ENCODE measurements at places on chromosomes 1 and 21.

GRCh38 chr1:232335261-232335660 is 294.7 kb downstream of the SIPA1L2 start:
- no peak for DNase-seq

DNA sequence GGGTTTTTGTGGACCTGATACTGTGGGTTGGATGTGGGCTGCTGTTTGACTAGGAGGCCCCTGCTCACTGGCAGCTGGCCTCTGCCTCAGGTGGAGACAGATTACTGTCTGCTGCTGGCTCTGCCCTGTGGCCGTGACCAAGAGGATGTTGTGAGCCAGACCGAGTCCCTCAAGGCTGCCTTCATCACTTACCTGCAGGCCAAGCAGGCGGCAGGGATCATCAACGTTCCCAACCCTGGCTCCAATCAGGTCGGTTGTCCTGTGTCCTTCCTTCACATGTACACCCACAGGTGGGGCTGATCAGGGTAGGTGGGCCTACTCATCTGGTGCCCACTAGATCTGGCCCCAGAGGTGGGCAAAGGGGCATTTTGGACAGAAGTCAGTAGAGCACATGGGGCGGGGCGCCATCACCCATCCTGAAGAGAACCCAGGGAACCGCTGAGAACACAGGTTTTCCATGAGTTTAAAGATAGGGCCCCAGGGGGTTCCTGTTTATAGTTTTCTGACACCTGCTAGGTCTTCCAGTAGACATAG is 37.2 kb downstream of the ZBTB17 start:
- no peak for DNase-seq

- no peak for DNase-seq
Observed at GRCh38 chr1:87869567-87869966, 540.9 kb downstream of the LMO4 start.

DNA sequence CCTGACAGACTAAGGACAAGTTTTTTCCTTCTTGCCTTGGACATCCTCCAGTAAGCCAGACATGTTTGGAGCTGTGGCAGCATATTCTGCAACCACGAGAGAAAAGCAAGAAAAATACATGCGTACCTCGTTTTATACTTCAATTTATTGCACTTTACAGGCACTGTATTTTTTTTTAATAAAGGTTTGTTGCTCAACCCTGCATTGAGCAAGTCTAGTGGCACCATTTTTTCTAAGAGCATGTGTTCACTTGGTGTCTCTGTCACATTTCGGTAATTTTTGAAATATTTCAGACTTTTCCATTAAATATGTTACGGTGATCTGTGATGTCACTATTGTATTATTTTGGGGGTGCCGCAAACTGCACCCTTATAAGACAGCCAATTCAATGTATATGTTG is 2.1 kb upstream of the SSX2IP start:
- DNase-seq = no peak

DNA sequence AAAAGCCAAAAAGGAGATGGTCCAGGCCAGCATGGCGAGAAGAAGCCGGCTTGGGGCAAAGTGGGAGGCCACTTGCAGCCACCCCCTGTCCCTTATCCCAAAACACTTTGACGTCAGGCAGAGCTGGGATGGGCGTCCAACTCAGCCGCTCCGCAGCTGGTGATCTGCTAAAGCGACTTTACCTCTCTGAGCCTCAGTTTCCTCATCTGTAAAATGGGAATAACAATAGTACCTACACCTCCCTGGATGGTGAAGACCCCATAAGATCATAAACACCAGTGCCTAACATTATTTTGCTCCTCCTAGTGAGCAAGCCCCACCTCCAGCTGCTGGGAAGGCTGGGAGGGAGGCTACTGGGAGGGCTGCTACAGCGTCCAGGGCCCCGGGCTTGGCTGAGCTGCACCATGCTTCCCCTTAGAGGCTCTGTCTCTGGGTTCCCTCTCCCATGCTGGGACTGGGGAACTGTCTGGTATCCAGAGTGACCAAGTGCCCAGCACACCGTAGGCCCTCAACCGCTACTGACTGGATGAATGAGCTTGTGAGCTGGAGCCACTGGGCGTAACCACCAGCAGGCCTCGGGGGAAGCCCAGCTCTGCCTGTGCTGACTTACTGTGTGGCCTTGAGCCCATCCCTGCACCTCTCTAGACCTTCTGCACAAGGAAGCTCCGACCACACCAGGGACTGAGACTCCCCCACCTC is 18.3 kb downstream of the IFFO2 start:
- DNase-seq = no peak

GRCh38 chr1:145702052-145702451 is 5.1 kb downstream of the PDZK1 start:
- no peak for DNase-seq

- DNase-seq = no peak
Observed at GRCh38 chr21:16872616-16873015, 640.2 kb upstream of the CXADR start.

DNA sequence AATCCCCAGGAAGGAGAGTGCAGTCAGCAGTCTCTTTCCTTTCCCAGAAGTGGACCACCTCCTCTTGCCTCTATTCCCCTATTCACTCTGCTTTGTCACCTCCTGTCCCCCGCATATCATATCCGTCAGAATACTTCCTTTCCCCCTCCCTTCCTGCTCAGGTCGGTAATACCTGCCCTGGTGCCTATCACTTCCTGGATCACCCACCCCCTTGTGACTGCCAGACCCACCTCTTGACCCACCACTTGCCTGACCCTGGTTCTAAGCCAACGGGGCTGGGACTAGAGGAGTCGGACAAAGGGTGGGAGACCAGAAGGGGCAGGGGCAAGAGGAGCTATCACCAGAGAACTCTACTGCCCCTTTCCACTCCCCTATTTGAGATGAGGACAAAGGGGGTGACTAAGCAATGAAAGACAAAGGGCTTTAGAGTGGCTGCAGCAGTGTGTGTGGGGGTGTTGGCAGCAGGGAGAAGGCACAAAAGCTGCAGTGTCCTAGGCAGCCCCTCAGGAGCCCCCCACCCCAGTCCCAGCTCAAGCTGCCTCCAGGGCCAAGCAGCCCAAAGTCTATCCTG is 1.7 kb upstream of the ADAMTS4 start:
- DNase-seq = no peak

- no peak for DNase-seq
Observed at GRCh38 chr1:35572296-35572695, 818 bp upstream of the TFAP2E start.

DNA sequence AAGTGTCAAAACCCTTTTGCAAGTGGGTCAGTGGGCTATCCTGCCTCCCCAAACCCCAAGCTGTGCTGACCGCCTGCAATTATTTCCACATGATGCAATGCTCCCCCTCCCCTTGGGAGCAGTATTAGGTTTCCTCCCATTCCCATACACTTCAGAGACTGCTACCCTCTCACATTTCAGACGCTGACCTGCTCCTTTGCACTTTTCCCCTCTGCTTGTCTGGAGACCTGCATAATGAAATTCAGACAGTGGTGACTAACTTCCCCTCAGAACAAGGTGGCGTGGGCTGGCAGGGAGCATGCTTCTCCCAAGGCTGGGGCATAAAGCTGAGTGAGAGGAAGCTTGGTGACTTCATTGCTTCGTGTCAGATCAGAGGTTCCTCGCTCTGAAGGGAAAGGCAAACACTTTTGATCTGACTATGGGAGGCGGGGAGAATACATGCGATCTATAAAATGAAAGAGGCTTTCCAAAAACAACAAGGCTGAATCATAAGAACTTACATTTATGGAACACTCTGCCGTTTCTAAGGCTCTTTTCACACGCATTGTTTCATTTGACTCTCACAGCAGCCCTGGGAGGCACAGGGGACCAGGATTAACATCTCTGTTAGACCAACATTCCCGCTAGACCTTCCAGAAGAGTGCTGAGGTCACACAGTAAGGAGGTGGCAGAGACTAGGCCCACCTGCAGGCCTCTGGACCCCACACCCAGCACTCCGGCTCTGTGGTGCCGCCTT is 27.5 kb upstream of the ROR1 start:
- DNase-seq = peak; percentile 55

GRCh38 chr1:109186733-109187086 is 27.0 kb upstream of the SARS1 start:
- DNase-seq = no peak

- DNase-seq = no peak
Observed at GRCh38 chr21:34022627-34023335, 50.6 kb upstream of the MRPS6 start.

DNA sequence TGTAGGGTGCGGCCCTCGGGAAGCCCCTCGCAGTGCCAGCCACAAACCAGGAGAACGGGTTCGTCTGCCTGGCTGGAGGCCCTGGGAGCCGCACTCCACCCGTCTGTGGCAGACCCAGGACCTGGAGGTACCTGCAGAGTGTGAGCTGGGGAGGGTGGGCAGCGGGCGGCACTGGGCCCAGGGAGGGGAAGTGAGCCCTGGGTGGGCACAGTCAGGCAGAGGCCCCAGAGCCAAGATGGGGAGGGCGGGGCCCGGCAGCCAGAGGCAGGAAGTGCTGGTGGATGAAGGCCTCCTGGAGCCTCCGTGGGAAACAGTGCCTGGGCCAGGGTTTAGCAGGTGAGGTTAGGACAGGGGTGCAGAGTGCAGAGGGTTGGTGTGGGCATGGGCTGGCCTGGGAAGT is 4.0 kb upstream of the PEX10 start:
- no peak for DNase-seq

- no peak for DNase-seq
Observed at GRCh38 chr1:87650306-87650705, 321.6 kb downstream of the LMO4 start.

GRCh38 chr1:26833432-26834405 is 7.2 kb downstream of the ZDHHC18 start:
- no peak for DNase-seq

DNA sequence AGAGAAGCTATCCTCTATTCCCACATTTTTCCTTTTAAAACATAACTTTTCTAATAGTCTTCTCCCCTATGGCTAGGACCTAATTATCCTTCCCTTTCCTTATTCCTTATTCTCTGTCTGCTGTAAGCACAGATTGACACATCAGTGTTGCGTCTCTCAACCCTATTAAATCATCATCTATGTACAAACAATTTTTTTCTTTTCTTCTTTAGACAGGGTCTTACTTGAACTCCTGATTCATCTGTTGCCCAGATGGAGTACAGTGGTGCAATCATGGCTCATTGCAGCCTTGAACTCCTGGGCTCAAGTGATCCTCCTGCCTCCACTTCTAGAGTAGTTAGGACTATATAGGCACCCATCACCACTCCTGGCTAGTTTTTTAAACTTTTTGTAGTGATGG is 8.3 kb downstream of the KLHDC9 start:
- DNase-seq = no peak

DNA sequence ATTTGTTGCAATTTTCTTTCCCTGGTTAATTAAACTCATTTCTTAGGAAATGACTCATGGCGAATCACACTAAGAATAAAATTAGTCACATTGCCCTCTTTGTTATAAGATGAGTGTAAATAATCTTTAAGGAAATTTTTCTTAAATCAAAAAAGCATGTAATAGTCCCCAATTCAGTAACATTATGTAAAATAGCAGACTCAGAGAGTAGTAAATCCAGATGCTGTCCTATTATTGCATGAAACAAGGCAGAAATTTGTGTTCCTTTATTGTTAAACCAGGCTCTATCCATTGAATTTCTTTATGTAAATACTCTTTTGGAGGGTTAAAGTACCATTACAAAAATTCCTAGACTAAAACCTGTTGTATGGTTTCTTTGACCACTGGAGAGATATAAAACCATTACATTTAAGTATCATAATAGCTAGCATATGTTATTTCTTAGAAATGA is 154.5 kb upstream of the C1orf87 start:
- DNase-seq = no peak

DNA sequence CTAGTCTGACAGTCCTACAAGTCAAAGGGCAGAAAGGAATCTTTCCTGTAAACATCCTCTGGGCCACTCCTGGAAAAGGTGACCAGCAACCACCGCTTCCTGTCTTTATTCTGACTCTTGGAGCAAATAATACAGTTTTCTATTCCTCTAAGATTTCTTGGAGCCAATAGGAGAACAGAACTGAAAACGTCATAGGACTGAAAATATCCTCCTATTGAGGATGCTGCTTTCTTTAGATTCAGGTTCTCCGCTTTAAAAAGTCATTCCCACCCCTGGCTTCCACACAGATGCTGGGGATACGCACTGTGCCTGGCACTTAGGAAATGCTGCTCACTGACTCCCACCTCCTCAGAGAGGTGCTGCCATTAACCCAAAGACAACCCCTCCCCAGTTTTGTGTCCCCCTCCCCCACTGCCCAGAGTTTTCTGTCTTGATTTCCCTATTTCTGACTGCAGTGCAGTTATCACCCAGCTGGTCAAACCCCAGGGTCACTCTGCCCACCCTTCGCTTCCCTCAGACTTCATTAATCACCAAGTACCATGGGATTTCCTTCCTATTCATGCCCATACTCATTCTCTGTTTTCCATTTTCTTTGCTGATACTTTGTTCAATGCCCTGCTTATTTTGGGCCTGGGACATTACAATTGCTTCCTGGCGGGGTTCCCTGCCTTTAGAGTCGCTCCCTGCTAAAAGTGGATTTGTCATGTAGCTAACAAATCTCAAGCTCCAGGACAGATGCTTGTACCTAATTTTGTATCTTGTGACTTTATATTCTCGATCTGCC is 82.1 kb upstream of the ARHGAP29 start:
- no peak for DNase-seq

GRCh38 chr1:236393681-236394481 is at the start of gene EDARADD:
EDARADD (plus strand) TSS chr1:236394286; CDS start chr1:236394445, 159 bp downstream.
- no peak for DNase-seq

DNA sequence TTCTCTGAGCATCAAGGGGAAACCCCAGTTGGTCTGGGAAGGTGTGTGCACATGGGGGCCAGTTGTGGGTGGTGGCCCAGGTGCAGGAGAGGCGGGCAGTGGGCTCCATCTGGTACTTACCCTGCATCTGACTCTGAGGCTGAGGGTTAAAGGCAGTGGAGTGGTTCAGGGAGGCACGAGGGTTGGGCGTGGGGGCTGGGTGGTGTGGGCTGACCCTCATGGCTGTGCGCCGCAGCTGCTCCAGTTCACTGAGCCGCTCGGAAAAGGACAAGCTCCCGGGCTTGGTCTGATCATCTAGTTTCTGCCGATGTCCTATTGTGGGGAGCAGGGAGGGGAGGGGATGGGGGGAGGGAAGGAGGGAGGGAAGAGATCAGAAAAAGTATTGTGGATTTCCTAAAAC is 165.5 kb downstream of the CLIC6 start:
- no peak for DNase-seq

DNA sequence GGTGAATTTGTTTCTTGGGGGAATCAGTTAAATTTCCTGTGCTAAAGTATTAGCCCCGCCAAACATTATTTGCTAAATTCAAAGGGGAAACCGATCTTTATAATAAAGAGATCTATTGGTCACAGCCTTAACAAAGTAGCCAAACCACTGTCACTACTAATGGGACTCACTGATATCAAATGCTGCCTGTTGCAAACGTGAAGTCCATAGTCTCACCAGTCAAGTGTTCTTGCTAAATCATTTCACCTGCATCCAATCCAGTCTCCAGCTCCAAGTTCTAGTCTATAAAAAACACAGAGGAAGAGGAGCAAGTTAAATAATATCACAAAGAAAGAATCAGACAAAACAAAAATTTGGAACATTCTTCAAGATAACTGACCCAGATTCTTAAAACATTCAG is 30.1 kb downstream of the SH3BGR start:
- no peak for DNase-seq

GRCh38 chr1:194378517-194378916 is 1192.1 kb upstream of the B3GALT2 start:
- no peak for DNase-seq

Measured in left renal pelvis (tissue), 4 donors.